ENCODE measurements at places on chromosomes 3 and 15.

GRCh38 chr3:124318656-124319055 is 326.7 kb upstream of the ROPN1 start:
- DNase-seq: no peak

- DNase-seq: no peak
Observed at GRCh38 chr3:2643606-2644005, 466.6 kb downstream of the IL5RA start.

DNA sequence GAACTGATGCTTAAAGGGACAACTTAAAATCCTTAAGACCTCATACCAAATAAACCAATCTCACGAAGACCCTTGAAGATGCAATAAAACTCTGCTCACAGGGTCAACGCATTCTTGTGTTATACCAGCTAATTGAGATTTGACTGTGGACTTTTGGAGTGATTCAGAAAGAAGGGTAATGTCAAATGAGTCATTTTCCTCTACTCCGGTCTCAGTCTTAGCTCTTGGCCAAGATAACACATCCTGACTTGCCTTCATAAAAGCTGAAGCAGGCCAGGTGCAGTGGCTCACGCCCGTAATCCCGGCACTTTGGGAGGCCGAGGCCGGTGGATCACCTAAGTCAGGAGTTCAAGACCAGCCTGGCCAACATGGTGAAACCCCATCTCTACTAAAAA is 3.8 kb downstream of the PKM start:
- DNase-seq: no peak

- no peak for DNase-seq
Observed at GRCh38 chr3:89803711-89804110, 696.3 kb downstream of the EPHA3 start.

- DNase-seq: no peak
Observed at GRCh38 chr3:128252083-128252482, 98.8 kb downstream of the EEFSEC start.

- no peak for DNase-seq
Observed at GRCh38 chr3:111863942-111864694, 5.1 kb downstream of the PHLDB2 start.

- DNase-seq: no peak
Observed at GRCh38 chr3:69647511-69648110, 91.7 kb upstream of the MITF start.

DNA sequence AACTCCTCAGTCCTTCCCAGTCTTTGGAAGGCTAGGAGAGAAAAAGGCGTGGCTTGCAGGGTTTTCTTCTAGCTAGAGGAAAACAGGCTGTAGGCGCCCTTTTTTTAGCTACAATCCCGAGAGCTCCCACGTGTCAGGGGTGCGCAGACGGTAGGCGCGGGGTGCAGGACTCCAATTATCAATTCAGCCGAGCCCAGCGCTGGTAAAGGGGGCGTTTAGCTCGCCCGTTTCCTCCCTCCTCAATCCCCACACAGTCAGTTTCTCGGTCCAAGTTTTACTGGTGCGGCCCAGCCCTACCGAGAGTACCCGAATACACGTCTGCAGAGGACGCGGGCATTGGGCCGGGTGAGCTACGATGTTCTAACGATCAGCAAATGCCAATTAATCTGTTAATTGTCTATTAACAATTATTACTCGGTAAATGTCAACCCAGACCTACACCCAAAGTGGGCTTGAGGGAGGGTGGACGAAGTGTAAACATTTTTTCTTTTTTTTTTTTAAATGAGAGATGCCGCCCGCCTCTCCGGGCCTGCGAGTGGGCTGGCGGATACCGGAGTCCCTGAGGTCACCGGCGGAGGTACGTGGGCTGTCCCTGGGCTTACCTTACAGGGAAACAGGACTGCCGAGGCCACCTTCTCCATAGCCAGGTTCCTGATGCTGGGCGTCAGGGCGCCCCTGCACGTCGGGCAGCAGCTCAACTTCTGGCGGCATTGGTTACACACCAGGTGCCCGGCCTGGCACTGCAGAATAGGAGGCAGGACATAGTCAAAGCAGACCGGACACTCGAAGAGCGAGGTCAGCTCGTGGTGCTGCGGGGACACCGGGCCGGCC is 923 bp downstream of the SIAH2 start:
- peak; percentile 22 for DNase-seq

GRCh38 chr3:188158731-188159310 is 4.9 kb downstream of the LPP start:
- no peak for DNase-seq

- no peak for DNase-seq
Observed at GRCh38 chr3:171620825-171621434, 160.7 kb upstream of the TNIK start.

DNA sequence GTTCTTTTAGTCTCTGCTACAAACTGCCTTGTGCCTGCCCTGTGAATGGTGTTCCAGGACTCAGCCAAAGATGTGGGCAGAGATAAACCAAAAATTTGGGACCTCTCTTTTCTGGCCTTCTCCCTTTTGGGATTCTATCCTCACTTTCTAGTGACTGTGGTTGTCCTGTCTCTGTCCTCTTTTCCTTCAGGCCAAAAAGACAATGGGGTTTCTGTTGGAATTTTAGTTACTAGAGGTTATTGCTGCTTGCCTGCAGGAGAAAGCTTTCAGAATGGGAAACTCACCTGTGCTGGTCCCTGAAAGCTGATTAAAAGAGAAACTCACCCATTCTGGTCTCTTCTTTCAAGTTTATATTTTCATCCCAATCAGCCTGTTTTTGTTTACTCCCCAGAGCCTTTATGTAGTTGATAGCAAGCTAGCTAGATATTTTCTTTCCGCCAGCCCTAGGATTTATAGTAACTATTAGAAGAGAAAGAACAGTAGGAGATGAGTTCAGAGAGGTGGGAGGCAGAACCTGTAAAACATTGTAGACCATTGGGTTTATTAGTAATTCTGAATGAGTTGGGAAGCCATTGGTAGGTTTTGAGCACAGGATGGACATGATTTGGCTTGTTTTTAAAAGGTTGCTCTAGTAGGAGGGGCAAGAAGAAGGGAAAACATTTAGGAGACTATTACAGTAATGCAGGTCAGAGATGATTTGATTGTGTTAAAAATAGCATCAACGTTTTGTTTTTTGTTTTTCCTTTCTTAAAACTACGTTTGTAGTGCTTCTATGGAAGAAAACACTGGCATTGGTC is 138.9 kb downstream of the TCF12 start:
- DNase-seq: no peak

- no peak for DNase-seq
Observed at GRCh38 chr15:66572146-66572545, 6.3 kb upstream of the LCTL start.

DNA sequence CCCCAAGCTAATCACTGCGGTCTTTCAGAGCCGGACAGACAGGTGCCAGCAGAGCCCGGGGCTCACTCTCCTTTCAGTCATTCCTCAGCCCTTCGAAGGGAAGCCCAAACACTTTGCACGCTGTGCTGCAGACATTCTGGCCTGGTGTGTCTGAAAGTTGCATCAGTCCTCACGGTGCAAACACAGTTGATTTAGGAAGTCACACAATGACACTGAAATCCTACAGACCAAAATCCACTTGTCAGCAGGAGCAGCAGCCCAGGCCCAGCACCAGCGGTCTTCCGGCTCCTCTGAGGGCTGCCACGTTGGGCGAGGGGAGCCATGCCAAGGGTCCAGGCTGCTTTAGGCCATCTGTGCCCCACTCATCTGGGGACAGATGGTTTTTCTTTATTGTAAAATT is 61.6 kb downstream of the RGMA start:
- no peak for DNase-seq

DNA sequence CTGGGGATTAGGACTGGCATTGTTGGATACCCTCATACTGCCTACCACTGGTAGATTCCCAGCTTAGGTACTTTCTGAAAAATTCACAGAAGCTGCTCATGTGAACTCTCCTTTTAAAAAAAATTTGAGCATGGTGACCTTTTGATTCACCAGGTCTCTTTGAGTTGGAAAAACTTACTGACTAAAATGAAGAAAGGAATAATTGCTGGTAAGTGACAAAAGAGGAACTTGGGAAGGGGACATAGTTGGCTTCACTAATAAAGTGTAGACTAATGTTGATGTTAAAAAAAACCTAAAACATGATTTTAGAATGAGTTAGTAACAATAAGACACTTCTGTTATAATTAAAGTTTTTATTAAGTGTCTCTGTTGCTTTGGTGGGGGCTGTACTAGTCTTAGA is 8.6 kb downstream of the VPS8 start:
- no peak for DNase-seq

GRCh38 chr3:54344601-54345231 is 222.4 kb downstream of the CACNA2D3 start:
- DNase-seq: no peak

DNA sequence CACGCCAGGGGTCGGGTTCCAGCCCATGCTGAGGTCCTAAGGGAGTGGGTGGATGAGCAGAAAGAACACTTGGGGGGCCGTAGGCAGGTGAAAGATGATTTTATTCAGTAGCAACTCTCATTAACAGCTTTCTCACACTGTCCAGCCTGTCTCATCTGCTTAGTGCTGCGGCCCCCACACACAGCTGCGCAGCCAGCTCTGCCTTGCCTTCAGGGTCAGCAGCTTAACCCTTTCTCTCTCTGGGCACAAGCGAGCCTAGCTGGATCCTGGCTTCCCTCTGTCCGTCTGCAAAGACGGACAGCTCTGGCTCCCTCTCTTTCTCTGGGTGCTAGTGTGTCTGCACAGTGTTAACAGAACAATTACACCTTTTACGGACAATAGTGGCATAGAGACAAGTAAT is 21.3 kb downstream of the NPAP1 start:
- DNase-seq: no peak

DNA sequence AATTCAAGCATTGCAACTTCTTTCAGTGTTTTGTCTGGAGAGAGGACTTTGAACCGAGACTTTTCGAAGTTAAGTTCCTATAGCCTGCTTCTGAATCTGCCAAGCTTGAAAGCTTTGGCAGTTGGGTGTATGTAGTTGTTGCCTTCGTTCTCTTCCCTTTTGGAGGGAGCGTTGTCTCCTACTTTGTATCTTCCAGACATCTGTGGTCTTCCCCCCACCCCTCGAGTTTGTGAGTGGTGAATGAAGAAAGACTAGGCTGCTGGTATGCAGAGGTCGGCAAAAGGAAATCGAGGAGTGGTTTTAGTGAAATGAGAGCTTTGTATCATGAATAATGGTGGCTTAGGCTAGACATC is 1.3 kb downstream of the CTNNB1 start:
- DNase-seq: no peak

DNA sequence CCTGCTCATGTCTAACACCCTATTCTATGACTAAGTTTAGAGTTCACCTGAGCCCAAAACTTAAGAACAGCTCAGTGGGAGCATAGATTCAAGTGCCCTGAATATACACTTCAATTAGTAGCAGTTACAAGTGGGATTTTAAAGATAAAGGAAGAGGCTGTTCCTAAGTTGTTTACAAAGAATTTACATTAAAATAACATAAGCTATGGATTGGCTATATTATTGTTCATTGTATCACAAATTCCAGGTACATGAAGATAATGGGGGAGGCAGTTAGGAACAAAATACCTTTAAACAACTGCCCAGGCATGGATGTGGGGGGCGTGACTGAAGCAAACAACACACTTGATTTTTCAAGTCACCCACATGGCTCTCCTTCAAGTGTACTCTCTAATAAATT is 52.7 kb downstream of the ROPN1B start:
- DNase-seq: no peak

GRCh38 chr15:68561901-68562300 is 16.9 kb upstream of the CORO2B start:
- no peak for DNase-seq

DNA sequence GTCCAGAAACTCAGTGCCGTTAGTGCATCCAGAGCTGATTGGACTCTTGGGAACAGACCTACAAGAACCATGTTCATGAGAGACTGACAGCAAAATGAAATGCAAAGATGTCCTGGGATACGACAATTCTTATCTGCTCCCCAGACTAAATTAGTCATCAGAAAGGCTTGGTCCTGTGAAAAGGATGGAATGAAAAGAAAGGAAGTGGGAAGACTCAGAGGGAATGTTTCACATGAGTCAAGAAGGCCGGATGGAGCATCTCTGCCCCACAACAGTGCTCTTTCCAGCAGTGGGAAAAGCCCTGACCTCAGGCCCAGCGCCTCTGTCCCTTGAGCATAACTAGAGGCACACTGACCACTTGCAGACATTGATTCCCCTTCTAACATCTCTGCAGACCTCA is 39.3 kb upstream of the UACA start:
- no peak for DNase-seq
